ENCODE measurements at places on chromosomes 4 and X. TPM values are rescaled to one million over a fixed set of nuclear protein-coding genes. Genes with fewer than 3 reads are reported as not detected.

- no peak for DNase-seq
Observed at GRCh38 chrX:45200741-45201234, at the start of gene DIPK2B. DIPK2B (minus strand) TSS chrX:45200876; CDS start chrX:45200826, 50 bp downstream.

GRCh38 chrX:46485897-46486296 is 59.3 kb downstream of the ZNF674 start:
- DNase-seq, result no peak

DNA sequence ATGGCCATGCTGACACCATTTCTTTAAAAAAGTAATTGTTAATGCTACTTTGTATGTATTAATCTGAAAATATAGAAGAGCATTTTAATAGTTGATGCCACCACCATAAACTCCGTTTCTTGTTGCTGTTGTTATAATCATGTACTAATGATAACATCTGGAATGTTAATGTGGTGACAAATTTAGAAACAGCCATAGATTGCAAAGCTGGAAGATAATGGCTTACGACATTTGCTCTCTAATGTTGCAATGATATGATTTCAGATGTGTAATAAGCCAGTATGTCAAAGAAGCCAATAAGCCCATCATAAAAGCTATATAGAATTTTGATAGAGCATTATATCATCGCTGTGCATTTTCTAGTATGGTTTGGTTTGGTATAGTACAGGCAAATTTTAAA is 579.4 kb upstream of the ZFP42 start:
- DNase-seq, result no peak

DNA sequence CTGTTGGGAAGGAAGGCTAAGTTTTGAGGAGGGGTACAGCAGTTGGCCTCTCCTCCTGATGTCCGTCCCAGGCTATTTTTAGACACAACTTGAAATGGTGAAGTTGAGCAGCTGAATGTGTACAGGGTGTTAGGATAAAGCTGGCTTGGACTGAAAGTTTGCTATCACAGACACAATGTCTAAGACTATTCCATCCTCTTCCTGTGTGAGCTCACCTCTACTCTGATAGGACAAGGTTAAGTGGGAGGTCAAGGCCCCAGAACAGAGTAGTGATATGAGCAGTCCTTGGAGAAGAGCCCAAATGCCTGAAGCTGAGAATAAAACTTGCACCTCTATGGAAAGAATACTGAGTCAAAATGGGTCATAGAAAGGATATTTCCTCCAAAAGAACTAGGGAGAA is 4.1 kb downstream of the ATP1B4 start:
- no peak for DNase-seq

DNA sequence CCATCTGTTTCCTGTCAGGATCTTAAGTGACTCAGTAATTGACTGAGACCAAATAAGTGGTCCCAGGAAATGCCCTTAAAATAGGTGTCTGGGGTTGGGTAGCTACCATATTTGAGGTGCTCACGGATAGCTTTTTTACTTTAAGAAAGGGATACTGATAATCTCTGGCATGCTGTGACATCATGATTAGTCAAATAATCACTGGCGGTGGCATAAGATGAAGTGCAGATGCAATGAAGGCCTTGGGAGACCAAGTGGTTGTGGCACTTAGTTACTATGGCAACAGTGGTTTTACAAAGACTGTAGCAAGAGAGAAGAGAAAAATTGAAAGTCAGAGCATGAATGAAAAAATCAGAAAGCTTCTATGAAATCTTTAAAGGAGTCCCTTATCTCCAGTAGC is 114.5 kb upstream of the SLIT2 start:
- no peak for DNase-seq

DNA sequence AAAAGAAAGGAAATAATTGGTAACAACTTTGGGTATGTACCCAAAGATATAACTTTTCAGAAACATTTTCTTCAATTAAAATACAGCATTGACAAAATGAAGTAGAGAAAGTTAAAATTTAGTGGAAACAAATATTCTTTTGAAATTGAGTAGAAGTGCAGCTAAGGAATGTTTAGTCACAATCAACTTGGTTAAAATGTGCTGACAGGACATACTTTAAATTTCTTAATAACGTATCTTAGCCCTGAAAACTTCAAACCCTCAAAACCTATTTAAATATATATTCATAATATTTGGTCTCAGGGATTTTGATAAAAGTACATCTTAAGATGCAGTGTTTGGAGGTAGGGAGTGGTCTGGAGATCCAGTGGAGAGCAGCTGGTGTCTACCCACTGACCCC is 240.8 kb downstream of the DKK2 start:
- no peak for DNase-seq

DNA sequence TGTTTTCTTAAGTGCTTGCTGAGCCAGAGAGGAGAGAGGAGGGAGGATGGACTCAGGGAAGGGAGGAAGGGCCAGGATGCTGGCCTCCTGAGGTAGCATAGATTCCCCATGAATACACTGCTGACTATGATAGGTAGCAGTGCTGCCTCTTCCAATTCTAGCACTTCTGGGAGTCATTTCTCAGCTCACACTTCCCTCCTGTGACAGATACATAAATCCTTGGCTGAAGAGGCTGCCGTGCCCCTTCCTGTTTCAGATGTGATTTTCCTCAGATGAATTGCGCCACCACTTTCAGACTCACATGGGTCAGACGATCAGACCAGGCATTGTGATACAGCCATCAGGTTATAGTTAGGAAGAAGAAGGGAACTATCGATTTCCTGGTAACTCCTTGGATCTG is 22.4 kb downstream of the TSC22D3 start:
- no peak for DNase-seq

- no peak for DNase-seq
Observed at GRCh38 chrX:104309169-104309568, 54.4 kb upstream of the ESX1 start.

DNA sequence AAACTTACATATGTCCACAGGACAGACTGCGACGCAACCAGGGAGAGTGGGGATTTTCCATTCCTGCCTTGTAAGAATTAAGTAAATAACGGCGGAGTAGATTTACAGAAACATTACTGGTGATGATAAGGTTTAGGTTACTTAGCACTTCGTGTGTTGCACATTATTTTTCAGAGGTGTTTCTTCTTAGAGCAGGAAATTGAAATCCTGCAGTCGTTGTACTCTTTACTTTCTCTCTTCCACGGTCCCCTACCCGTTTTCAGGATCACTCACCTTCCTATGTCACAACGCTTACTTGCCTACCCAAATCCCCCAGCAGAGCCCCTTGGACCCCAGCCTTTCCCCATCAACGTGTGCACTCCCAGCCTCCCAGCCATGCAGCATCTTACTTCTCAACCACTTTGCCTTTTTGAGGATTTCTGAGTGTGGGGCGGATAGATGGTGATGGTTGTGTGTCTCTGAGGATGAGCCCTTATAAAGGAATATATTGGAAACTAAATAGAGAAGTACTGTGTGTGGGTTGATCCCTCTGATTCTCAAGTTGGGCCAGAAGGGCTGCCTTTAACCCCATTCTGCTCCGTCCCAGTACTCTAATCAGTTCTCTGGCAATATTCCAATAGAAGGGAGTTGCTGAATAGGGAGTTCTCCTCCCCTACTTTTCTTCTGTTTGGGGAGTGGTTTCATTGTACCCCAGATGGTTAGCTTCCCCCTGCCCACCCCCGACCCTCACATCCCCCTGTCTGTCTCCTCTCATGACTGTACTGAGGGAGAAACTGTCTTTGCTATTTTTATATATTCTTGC is 1.6 kb downstream of the MID2 start:
- no peak for DNase-seq

GRCh38 chr4:64407000-64407399 is 2.2 kb downstream of the TECRL start:
- DNase-seq, result no peak

- DNase-seq, result peak; percentile 41
Observed at GRCh38 chr4:76950956-76951671, 1.6 kb downstream of the SEPTIN11 start.

DNA sequence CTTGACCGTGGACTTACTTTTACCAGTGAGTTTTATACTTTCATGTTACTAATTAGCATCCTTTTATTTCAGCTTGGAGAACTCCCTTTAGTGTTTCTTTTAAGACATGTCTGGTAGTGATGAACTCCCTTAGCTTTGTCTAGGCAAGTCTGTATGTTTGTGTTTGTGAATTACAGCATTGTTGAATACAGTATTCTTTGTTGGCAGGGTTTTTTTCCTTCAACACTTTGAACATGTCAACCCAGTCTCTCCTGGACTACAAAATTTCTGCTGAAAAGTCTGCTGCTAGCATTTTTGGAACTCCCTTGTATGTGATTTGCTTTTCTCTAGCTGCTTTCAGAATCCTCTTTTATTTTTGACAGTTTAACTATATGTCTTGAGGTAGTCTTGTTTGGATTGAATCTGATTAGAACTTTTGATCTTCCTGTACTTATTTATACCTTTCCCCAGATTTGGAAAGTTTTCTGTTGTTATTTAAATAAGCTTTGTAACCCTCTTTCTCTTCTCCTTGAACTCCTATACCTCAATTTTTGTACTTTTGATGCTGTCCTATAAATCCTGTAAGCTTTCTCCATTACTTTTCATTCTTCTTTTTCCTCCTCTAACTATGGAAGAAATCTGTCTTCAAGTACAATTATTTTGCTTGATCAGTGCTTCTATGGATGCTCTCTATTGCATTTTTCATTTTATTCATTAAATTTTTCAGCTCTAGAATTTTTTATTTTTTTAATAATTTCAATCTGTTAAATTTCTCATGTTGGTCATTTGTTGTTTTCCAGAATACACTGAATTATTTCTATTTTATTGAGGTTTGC is 14.1 kb downstream of the PAPSS1 start:
- no peak for DNase-seq

The ADH7 gene
- not detected for total RNA-seq

The PHF8 gene
- total RNA-seq, result 36.8 TPM

The HPF1 gene
- 11.1 TPM for total RNA-seq

The NLRP2B gene
- not detected for total RNA-seq

The CPZ gene
- total RNA-seq, result 0.63 TPM

The XAGE2 gene
- not detected for total RNA-seq

The SPP1 gene
- 3.0 TPM for total RNA-seq

The CT47B1 gene
- total RNA-seq, result not detected

The NEK1 gene
- 10.8 TPM for total RNA-seq
